ENCODE measurements at places on chromosomes 7 and 10.
A peak's percentile ranks its signal among the peaks of the same experiment; 100 is the strongest.

- DNase-seq: no peak
Observed at GRCh38 chr10:119541046-119541445, 1.5 kb downstream of the RGS10 start.

DNA sequence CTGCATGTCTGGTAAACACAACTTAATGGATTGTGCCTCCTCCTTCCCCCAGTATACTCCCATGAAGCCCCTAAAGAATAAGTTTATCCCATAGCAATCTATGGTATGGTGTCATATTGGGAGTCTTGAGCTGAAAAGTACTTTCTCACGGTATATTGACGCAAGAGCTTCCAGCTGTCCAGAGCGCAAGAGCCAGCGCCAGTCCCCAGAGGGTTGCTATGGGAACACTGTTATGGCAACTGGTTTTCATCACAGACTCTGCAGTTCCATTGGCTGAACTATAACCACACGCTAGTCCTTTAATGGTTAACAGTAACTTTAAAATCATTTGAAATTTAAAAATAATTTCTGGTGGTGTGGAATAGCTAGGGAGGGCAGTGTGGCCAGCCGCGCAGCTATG, 46.9 kb downstream of the PRPF18 start:
- peak; percentile 63 for DNase-seq

DNA sequence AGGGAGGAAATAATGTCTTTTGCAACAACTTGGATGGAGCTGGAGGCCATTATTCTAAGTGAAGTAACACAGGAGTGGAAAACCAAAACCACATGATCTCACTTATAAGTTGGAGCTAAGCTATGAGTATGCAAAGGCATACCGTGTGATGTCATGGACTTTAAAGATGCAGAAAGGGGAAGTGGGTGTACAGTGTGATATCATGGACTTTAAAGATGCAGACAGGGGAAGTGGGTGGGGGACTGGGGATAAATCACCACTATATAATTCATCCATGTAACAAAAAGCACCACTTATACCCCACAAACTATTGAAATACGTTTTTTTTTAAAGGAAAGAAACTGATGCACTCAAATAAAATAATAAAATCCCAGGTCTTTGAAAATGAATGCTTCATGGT, 29.5 kb downstream of the LYZL2 start:
- no peak for DNase-seq

DNA sequence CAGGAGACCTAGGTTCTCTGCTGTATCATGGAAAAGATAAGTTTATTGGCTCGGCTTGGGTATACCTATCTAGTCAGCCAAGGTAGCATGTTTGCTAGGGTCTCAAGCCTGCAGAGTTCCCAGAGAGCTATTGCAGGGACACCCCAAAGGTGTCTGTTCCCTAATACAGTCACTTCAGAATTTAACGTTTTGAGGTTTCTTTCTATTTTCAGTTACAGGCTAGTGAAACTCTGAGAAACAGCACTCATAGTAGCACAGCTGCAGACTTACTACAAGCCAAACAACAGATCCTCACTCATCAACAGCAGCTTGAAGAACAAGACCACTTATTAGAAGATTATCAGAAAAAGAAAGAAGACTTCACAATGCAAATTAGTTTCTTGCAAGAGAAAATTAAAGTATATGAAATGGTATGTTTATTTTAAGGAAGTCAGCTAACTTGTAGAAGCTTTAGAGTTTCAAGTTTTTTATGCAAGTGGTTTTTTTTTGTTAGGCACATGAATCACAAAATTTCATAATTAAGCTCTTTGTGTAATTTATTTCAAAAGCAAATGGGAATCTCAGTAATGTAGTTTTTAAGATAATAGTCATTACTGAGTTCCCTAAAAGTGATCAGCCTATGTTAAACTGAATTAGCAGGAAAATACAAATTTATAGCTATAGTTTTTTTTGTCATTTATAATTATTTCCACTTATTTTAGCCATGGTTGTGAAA, 54.9 kb downstream of the AKAP9 start:
- DNase-seq: no peak

DNA sequence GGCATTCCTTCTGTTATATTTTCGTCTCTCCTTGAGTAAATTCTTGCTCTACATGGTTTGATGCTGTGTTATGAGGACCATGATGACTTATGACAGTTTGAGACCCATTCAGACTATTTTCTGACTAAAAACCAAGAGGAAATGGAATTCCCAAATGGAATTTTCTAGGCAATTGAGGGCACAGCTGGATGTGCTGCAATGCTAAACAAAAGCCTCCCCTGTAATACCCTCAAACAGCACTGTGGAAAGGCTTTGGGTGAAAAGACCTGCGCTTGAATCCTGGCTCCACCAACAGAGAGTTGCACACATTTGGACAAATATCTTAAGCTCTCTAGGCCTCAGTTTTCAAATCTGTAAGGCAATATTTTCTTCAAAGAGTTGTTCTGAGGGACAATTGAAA, 129.1 kb downstream of the PRKG1 start:
- no peak for DNase-seq

DNA sequence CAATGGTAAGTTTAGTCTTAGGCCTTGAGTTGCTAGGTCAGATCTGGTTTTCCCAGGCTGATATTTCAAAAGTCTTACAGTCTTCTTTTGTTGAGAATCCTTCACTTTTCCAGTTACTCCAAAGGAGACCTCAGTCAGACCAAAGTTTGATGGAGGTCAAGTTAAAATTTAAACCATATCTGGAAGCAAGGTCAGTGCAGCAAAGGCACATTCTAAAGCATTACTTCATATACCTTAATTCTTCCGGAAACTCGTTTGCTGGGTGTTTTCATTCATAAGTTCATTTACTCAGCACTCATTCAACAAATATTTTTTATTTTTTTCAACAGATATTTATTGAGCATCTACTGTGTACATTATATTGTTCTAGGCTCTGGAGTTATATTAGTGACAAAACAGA, 403.0 kb upstream of the LRGUK start:
- no peak for DNase-seq

DNA sequence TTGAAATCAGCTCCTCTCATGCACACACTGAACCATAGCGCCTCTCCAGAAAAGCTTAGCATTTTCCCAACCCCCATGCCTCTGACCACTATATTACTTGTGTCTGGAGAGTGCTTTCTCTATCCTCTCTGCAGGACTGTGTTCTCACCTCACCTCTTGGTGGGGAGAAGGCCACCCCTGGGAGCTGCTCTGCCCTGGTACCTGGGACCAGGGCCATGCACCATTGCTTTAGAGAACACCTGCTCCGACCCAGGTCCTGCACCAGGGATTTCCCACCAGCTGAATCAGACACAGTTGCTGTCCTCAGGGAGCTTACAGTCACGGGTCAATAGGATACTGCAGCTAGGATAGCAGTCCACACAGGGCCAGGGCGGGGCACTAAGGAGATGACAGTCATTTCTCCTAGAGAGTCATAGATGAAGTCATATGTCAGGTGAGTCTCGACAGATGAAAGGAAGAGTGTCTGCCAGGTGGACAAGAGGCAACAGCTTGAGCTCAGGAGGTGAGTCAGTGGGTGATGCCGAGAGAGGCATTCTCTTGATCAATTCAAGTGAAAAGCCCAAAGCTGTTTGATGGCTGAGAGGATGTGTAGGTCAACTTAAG, 619 bp upstream of the LMTK2 start:
- no peak for DNase-seq

DNA sequence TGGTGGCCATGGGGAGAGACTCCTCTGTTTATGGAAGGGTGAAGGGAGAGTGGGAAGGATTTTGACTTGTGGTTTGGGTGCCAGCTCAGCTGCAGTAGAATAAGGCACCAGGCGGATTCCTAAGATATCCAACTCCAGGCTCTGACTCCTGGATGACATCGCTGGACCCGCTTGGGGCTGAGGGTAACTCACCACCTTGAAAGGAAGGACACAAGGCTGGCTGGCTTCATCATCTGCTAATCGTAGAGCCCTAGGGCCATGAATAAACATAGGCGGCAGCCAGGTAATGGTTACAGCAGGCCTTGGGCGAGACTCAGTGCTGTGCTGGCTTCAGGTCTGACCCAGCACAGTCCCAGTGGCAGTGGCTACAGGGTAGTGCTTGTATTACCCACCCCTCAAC, 16.7 kb upstream of the LIPK start:
- DNase-seq: no peak

DNA sequence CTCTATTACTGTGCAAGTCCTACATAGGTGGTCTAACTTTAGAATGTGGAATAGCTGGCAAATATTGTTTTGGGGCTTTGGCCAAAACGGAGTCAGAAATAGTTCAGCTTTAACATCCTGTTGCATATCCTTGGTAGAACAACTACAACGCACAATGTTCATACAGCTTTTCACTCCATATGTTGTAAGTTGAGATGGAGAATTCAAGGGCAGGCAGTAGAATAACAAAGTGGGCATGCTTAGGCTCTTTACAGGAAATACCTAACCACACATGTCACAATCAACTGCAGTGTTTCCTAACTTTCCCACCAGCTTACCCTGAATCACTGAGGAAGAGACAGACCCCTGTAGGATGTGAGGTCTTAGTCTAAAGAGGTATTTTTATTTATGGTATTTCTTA, 122.3 kb downstream of the PPP1R3A start:
- no peak for DNase-seq

GRCh38 chr10:104449391-104449790, 95.8 kb downstream of the CFAP58 start:
- DNase-seq: peak; percentile 52

- DNase-seq: no peak
Observed at GRCh38 chr7:51847461-51848134, 531.0 kb upstream of the COBL start.

GRCh38 chr10:14039968-14040668, 290.6 kb downstream of the FRMD4A start:
- peak; percentile 76 for DNase-seq

GRCh38 chr10:58838561-58839208, 326.0 kb downstream of the BICC1 start:
- DNase-seq: no peak

DNA sequence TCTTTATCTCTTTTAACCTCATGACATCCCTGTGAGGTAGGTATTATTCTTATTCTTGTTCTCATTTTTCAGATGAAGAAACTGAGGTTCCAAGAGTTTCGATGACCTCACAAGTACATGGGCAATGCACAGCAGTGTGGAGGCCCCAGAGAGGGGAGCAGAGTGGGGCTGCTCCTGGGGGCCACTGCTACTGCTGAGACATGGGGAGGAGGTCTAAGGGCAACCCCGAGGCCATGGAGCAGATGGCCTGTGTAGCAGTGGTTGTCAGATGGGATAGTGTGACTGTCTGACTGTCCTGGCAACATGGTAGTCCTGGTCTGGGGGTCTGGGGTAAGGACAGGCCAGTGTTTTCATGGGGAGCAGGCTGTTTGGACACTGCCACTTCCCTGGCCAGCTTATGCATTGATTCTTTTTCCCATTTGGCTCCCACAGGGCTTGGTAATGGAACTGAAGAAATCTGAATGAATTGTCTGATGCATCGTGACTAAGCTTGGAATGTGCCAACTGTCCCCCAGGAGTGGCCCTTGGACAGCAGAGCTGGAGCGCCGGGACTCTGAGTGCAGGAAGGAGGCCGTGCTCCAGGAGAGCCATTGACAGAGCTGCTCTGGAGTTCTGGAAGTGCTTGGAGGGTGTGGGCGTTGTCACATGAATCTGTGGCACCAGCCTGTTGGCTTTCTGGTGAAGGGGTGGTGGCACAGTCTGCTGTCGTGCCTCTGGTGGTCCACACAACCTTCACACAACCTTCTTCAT, 40.9 kb downstream of the ADRA2A start:
- DNase-seq: no peak

DNA sequence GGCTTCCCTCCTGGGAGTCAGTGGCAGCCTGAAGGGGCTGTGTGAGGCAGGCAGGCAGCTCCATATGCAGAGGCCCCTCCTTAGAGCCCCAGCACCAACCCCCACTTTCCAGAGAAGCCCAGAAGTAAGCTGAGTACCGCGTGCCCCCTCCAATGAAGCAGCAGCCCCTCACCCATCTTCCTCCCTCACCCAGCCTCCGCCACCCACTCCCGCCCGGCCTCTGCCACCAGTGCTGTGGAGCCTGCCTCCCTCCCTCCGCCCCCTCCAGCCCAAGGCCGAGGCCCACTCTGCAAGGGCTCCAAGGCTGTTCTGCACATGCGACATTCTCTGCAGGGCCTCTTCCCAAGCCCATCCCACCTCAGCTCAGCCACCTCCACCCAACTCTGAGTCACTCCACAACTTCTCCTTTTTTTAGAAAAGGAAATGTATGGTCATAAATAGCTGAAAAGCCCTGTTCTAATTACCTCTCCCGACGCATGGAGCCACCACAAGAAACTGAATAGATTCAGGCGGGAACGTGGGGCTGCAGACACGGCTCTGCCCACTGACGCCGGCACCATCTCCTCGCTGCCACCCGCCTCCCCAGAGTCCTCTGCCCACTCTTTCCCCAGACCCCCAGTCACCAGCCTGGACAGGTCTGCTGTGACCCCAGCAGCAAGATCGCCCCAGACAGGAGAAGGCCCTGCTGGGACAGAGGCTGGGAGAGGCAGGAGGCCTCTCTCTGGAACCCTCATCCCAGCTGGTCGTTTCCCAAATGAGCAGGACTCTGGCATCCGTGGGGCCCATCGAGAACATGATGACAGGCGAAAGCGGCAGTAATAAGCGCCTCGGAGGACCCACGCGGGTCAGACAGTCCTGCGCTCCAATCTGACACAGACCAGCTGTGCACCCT, 213.9 kb downstream of the MAD1L1 start:
- DNase-seq: peak; percentile 94

- DNase-seq: no peak
Observed at GRCh38 chr7:90424720-90425119, 21.5 kb downstream of the CLDN12 start.

- DNase-seq: no peak
Observed at GRCh38 chr10:22874189-22874854, 53.5 kb upstream of the ARMC3 start.

DNA sequence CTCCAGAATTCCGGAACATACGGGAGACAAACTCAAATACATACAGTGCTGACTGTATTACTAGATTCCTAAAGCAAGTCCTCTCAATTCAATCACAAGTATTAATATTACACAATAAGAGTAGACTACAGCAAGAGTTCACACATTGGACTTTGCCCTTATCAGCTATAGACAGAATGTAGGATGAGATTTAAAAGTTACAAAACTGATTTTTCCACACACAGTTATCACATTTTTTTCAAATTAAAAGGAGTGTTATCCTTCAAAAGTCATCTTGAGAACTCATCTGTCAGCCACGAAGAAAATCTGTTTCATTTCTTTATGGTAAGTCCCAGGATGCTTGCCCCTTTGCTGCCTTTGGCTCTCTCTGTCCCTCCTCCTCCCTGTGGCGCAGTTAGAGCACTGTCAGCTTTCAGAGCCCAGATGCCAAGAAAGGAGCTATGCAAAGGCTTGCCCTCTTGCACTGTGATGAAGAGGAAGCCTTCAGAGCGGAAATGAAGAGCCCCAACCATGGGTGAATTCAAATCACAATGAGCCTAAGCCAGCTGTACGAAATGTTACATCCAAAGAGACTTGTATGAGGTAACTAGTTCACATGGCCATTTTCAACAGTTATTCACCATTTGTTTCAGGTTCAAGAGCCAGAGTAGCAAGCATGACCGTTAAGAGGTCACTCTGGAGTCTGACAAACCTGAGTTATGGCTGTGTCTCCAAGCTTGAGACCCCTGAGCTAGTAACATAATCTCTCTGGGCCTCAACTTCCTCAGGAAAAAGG, 10.7 kb downstream of the NCOA4 start:
- DNase-seq: no peak

GRCh38 chr7:151623766-151624165, 104.1 kb upstream of the RHEB start:
- DNase-seq: no peak

Data from AG20443 (cell line).